ENCODE measurements at places on chromosomes 4 and X.

GRCh38 chr4:59540311-59540710, 1659.8 kb upstream of the ADGRL3 start:
- no peak for DNase-seq

DNA sequence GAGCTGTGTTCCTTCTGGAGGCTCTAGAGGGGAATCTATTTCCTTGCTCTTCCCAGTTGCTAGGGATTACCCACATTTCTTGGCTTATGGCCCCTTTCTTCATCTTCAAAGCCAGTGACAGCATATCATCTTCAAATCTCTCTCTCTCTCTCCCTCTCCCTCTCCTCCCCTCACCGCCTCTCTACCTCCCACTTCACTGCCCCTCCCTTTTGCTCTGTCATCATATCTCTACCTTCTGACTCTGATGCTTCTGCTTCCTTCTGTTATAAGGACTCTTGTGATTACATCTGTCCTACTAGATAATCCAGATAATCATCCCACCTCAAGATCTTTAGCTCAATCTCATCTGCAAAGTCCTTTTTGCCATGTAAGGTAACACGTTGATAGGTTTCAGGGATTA, 93.1 kb upstream of the TEX13D start:
- DNase-seq = no peak

DNA sequence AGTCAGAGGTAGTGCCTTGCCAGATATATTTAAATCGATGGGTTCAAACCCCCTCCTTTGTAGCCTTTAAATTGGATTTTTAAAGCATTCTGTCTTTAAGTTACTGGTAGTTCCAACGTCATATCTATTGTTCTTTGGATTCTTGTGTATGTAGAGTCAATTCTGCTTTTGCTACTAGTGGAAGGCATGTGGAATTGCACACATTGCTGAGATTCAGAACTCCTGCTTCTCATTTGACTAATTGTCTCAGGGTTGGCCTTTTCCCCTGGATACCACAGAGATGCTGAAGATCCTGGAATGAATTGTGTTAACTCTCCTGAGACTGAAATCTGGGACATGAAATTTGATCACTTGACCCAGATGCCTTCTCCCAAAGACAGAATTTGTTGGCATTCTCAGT, 328.3 kb upstream of the RPS6KA3 start:
- DNase-seq = no peak

DNA sequence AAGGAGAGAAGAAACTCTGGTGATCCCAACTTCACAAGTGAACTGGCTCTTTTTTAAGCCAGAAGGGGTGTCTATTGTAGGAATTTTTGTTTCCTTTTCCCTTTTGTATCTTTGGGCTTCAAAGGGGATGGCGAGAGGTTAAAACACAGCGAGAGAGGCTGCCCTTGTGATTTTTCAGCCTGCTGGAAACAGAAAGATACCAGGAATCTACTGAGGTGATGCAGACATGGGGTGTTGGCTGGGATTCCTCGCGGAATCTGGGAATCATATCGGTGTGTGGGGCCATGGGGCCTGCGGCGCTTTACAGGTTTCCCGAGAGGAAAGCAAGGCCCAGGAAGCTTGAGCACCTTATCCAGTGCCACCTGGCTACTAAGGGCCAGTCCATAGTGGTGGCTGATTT, 99.4 kb upstream of the STX18 start:
- no peak for DNase-seq

DNA sequence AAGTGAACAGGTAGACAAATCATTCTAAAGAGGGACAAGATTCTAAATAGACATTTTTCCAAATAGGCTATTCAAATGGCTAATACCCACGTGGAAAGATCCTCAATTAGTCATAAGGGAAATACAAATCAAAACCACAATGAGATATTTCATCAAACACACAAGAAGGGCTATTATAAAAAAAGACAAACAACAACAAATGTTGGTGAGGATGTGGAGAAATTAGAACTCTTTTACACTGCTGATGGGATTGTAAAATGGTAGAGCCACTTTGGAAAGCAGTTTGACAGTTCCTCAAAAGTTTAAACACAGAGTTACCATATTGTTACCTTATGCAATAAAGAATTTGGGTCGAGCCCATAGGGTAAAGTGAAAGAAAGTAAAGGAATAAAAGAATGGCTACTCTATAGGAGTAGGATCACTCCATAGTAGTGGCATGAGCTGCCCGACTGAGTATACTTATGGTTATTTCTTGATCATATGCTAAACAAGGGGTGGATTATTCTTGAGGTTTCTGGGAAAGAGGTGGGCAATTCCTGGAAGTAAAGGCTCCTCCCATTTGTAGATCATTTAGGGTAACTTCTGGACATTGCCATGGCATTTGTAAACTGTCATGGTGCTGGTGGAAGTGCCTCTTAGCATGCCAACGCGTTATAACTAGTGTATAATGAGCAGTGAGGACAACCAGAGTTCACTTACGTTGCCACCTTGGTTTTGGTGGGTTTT, 58.9 kb upstream of the FAM9C start:
- DNase-seq = no peak

DNA sequence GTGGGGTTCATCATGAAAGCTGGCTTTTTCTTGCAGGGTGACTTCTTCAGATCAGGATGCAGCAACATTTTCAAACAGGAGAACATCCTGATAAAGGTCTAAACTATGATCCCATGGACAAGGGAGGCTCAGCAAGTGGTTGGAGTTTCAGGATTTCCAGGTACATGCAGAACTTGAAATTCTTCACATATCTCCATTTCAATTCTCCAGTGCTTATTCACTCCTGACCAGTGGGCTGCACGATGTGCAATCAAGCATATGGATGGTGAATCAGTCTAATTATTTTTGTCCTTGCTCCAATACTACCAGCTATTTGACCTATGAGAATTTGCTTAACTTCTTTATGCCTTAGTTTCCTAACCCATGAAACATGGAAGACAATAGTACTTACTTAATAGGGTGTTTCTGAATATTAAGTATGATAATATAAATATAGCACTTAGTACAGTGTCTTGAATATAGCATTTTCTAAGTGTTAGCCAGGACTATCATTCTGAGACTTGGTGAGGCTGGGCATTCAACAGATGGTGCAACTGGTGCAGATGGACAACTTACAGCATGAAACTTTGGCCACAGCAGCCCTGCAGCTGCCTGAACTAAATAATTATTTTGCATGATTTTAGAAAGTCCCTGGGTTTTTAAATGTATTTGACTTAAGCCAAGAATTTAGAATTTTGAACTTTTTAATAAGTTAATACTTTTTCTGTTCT, 92.4 kb downstream of the HPGD start:
- DNase-seq = no peak

GRCh38 chr4:62644372-62644771, 1444.2 kb downstream of the ADGRL3 start:
- no peak for DNase-seq

GRCh38 chr4:150547154-150547838, 34.7 kb upstream of the MAB21L2 start:
- DNase-seq = no peak

GRCh38 chr4:82521283-82521682, 40.5 kb downstream of the TMEM150C start:
- DNase-seq = no peak

DNA sequence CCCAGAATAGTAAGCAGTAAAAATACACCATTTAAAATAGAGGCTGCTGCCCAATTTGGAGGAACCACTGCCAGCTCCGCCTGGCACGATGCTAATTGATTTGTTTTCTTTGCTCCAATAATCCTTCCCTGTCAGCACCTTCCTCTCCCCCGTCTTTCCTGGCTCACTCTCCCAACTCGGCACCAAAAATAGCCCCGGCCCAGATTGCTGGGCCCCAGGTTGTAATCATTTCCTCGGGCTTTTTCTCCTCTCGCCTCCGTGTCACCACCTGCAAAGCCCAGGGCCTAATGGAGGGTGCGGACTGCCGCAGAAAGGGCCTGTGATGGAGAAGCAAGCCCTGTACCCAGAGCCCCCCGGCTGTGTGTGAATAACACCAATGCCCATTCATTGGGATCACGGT, 197.6 kb upstream of the PSAPL1 start:
- no peak for DNase-seq

DNA sequence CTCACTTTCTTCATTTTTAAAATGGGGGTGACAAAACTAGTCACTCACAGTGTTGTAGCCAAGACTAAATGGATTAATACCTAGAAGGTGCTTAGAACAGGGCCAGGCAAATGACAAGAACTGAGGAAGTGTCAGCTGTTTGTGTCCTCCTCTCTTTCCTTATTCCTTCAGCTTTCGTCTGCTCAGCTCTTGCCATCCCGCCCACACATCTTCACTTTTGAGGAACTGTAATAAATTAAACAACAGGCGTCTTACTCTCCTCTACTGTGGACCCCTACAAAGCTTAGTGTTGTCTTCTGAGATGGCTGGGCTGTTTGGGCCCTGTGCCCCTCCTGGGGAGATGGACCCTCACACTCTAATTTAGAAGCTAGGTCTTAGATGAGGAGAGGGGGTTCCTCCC, 2.7 kb downstream of the HPSE start:
- DNase-seq = no peak

DNA sequence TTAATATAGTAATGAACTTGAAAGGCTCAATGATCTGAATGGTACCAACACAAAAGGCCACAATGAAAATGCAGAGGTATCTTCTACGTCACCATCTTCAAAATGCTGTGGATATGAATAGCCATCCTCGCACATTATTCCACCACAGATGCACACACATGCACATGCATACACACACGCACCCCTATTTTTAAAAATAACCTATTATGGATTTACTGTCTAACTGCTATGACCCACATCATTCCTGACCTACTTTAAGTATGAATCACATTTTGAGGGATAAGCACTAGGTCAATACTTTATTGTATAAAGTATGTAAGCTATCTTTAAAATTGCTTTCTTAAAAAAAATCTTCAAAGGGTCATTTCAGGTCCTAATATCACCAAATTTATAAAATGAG, 24.4 kb upstream of the CORIN start:
- DNase-seq = no peak

- no peak for DNase-seq
Measured at GRCh38 chrX:150184491-150184890, 178.6 kb upstream of the MAMLD1 start.
